RKO (cell line): ENCODE measurements at places on chromosomes 2 and 18.

DNA sequence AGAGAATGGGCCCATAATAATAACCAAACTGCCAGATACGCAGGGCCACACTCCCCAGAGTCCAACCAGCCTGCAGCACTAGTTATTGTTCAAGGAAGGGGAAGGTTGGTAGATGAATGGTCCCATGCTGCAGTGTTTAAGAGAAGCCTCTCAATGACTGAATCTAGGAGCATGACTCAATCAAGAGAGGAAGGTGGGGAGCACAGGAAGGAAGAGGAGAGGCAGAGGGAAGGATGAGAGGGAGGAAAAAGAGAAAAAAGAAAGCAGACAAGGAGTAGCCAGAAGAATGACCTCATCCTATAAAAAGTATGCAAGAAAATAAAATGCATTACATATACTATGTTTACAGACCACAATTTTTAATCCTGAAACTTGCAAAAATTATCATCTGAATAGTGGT, 174.5 kb downstream of the TCF4 start:
- no peak for DNase-seq

DNA sequence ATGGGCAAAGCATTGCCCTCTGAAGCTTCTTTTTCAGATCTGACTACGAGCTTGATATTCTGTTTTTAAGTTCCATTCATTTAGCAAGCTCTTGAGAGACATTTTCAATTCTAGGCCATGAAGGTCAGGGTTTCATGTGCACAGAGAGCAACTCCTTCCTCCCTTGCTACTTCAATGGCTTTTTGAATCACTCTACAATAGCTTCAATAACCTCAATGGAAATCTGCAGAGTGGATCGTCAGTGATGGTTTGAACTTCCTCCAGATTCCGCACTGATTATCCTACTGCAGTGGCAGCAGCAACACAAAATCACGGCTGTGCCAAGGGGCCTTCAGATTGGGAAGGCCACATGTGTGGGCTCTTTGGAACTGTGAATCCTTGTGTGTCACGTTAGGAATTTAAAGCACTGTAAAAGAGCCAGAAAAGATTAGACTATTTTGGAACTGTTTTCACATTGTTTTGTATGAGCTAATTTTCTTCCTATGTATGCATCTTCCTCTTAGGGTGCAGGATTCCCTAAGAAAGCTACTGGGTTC, 88.4 kb upstream of the MGAT4A start:
- no peak for DNase-seq

- DNase-seq = no peak
Observed at GRCh38 chr2:27976308-27976707, 85.8 kb downstream of the BABAM2 start.

DNA sequence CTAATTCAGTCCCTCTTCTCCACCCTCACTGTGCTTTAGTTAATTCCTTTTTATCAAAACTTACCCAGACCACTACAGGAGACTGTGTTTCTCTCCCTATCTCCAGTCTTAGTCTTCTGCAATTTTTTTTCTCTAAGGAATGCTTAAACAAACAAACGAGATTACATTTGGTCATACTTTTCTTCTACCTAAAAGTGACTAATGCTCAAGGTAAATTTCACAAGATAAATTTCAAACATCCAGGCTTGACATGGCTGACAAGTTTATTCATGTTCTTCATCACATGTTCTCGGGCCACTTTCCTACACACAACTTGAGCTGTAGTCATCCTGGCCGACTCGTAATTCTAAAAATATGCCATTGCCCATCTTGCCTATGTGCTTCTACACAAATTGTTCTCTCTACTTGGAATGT, 23.2 kb upstream of the ACSL3 start:
- no peak for DNase-seq

DNA sequence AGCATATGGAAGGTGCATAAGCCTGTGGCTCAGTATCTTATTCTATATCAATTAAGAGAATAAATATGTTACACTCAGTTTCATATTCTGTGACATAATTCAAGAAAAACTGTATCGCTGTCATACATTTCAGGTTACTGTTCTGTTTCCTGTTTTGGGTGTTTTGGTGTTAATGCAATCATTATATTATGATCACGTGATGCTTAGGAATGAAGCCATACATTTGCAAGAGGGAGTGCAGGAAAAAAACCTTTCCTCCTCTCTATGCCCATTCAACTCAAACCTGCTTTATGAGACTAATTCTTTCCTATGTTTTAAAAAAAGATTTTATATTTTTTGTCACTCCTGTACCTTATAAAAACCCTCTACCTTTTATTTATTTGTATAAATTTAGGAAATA, 120.8 kb upstream of the DDX18 start:
- no peak for DNase-seq

GRCh38 chr18:67318651-67319050, 197.9 kb downstream of the DSEL start:
- DNase-seq = no peak

- no peak for DNase-seq
Observed at GRCh38 chr2:3114406-3115185, 263.0 kb downstream of the EIPR1 start.

DNA sequence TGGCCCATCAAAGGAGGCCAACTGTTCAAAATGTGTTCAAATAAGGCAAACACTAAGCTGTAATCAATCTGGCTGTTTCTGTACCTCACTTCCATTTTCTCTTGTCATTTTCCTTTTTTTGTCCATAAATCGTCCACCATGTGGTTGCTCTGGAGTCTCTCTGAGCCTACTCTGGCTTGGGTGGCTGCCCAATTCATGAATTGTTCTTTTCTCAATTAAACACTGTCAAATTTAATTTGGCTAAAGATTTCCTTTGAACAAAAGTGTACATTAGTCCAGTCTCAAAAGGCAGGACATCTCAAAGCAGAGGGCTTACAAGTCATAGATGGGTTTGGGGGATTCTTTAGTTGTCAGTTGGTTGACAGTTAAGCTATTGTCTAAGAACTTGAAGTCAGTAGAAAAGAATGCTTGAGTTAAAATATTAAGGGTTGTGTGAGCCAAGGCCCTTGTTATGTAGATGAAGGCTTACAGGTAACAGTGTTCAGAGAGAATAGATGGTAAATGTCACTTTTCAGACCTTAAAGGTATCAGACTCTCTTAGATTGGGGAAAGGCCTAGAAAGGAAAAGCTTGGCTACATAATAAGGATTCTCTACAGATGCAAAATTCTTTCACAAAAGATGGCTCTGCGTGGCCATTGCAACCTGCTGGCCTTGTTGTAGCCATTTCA, 831.2 kb upstream of the CDH2 start:
- DNase-seq = no peak

DNA sequence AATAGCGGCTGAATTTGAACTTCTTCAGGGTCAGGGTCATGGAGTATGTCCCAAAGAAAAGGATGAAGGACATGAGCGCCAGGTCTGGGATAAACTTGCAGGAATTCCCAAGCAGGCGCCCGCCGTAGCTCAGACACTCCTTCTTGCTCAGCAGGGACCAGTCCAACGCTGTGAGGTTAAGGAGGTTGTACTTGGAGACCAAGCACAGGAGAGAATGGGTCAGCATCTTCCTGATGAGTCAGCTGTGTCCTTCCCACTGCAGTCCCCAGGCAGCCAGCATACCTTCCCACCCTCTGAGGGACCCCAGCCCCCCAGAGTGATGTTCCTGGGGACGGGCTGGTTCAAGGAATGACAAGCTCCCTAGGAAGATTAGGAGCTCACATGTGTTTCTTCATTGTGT, 40.9 kb downstream of the MTHFD2 start:
- DNase-seq = no peak

DNA sequence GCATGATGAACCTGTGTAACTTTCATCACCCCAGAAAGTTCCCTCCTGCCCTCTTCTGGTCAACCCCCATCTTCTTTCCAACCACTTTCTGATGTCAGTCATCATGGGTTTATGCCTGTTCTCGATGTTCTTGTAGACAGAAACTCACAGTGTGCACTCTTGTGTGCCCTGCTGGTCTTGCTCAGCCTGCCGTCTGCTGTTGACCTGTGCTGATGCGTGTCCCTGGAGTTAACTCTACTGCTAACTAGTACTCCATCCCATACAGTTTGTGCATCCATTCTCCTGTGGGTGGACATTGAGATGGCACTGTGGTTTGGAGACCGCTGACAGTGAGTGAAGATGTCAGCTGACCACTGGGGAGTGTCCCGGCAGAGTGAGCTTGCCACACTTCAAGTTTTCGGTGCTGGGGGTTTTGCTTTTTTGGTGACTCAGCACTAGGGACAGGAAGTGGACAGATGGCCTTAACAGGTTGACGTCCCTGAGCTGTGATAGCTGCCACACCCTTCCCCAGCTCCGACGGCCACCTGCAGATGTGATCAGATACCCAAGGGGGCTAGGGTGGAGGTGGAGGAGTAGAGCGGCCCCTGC, 14.8 kb downstream of the KLHL29 start:
- DNase-seq = no peak

GRCh38 chr2:104818264-104818663, 35.7 kb upstream of the POU3F3 start:
- DNase-seq = no peak

GRCh38 chr2:191215230-191215629, 30.0 kb upstream of the MYO1B start:
- DNase-seq = no peak

- DNase-seq = no peak
Observed at GRCh38 chr2:198343471-198343870, 539.1 kb downstream of the PLCL1 start.

DNA sequence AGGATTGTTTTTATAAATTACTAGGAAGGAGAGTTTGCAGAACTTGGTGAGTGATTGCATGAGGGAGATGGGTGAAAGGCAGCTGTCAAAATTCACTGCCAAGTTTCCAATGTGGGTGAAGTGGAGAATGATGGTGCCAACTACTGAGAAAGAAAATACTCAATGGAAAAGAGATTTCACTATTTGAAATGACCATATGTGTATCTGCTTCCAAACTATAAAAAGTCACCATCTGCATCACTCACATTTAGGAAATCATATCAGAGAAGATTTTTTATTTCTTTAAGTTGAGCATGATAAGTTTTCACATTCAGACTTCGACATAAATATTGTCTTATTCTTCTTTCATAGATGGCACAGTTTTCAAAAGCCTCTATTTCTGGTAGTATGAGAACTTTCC, 570.0 kb upstream of the DSEL start:
- DNase-seq = no peak

DNA sequence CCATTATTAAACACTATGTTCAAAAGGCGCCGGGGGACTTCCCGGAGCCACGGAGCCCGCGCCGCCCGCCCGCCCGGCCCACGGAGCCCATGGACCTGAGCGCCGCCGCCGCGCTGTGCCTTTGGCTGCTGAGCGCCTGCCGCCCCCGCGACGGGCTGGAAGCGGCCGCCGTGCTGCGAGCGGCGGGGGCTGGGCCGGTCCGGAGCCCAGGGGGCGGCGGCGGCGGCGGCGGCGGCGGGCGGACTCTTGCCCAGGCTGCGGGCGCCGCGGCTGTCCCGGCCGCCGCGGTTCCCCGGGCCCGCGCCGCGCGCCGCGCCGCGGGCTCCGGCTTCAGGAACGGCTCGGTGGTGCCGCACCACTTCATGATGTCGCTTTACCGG, 197 bp downstream of the GDF7 start:
- DNase-seq = no peak

GRCh38 chr2:29583548-29584156, 337.7 kb downstream of the ALK start:
- DNase-seq = no peak

DNA sequence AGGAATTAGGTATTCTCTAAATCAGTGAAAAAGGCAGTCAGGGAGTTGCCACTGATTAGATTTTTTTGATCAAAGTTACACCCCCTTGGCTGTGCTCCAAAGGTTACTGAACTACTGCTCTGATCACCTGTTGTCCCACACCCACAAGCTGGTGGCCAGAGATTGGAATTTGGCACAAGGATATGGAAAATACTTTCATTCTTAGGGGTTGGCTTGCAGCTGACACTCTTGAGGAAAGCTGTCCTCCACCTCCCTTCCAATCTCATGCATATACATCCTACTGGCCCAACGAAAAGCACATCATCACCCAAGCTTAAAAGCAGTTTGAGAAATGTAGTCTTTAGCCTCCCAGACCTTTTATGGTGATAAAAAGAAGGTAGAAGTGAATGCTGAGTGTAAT, 329.5 kb upstream of the CHAC2 start:
- no peak for DNase-seq

DNA sequence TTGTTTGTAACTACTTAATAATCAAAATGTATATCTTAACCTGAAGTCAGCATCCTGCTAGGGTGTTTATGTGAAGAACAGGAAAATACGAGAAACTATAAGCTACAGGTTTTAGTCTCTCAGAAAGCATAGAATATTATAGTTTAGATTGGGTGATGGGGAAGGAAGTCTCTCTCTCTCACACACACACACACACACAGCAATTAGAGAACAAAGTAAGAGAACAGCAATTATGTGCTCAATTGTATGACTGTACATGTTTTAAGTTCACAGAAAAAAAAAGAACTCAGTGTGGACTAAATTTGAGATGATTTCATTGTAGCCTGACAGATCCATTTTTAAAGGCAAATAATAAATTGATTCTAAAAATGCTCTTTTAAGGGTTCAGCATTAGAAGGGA, 94.3 kb upstream of the ZNF516 start:
- DNase-seq = no peak

- DNase-seq = no peak
Observed at GRCh38 chr2:96156011-96156820, 11.0 kb upstream of the DUSP2 start.

DNA sequence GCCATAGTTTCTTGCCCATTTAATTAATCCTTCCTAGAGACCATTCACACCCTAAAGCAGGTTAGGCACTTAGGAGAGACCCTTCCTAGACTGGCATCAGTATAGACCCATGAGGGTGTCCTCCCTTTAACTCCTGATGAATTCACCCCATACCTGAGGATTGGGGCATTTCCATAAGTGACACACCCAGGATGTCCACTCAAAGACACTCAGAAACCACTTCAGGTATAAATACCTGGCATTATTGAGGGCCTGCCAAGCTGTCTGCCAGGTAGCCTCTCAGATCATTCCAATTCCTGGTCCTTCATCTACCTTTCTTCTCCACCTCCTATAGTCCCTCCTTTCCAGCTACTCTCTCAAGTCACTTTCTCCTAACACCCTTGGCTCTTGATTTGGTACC, 57.5 kb upstream of the SLC14A2 start:
- no peak for DNase-seq

- DNase-seq = no peak
Observed at GRCh38 chr18:9008709-9009635, 93.5 kb upstream of the NDUFV2 start.

GRCh38 chr2:64792995-64793639, 139.4 kb upstream of the SERTAD2 start:
- no peak for DNase-seq

- no peak for DNase-seq
Observed at GRCh38 chr18:43159926-43160325, 44.4 kb upstream of the RIT2 start.
